ENCODE measurements at places on chromosomes 1 and 21.

DNA sequence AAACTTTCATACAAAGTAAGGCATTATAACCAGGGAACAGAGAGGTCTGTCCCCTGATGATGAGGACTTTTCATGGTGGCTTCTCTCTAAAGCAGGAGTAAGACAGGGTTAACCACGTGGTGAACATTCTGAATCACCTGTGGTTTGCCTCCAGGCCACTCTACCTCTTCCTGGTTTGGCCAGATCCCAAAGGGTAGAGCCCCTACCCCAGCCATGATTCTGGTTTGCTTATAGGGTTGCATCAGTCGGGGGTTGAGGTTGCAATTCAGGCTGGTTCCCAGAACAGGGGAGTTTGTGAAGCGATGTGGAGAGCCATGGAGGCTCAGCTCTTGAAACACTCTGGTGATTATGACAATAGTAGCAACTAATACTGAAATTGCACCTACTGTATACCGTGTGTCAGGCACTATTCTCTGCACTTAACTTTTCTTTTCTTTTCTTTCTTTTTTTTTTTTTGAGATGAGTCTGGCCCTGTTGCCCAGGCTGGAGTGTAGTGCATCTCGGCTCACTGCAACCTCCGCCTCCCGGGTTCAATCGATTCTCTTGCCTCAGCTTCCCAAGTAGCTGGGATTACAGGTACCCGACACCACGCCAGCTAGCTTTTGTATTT, 8.3 kb downstream of the CNR2 start:
- no peak for DNase-seq

- no peak for DNase-seq
These were observed 53.9 kb upstream of the TIAM1 start for GRCh38 chr21:31397939-31398338.

DNA sequence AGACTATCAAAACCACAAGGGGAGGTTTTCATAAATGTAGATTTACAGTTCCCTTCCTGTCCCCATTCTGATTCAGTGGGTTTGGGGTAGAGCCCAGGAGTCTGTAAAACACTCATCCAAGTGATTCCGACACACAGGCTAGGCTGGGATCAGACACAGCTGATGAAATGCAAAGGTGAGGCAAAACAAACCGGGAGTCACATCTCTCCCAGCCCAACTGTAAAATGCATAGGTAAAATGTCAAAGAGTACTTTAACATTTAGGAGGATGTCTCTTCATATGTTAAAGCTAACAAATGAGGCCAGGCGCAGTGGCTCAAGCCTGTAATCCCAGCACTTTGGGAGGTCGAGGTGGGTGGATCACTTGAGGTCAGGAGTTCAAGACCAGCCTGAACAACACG, 45.0 kb downstream of the ZNF281 start:
- DNase-seq = peak; percentile 88

- no peak for DNase-seq
These were observed 109.0 kb downstream of the SIK1 start for GRCh38 chr21:43317959-43318358.

GRCh38 chr1:219374636-219375035, 201.0 kb downstream of the LYPLAL1 start:
- DNase-seq = no peak

All from fibroblast of skin of right biceps (primary cell).